Adrenal gland (tissue), 19 donors: ENCODE measurements at places on chromosomes 2 and 18.

- DNase-seq: no peak
These were observed 118.4 kb upstream of the HAAO start for GRCh38 chr2:42910645-42911405.

DNA sequence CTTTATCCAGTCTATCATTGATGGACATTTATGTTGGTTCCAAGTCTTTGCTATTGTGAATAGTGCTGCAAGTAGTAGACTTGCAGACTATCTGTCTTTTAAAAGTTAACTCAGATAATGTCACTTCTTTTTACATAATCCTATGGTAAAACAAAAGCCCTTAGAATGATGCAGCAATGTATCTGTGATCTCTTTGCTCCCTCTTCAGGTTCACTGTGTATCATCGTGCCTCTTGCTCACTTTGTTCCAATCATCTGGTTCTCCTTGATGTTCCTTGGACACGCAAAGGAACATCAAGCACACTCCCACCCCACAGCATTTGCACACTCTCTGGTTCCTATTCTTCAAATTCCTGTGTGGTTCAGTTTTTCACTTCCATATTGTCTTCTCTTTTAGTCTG, 472.5 kb upstream of the ZNF804A start:
- DNase-seq: no peak

- no peak for DNase-seq
These were observed 31.1 kb downstream of the HK2 start for GRCh38 chr2:74864728-74865722.

DNA sequence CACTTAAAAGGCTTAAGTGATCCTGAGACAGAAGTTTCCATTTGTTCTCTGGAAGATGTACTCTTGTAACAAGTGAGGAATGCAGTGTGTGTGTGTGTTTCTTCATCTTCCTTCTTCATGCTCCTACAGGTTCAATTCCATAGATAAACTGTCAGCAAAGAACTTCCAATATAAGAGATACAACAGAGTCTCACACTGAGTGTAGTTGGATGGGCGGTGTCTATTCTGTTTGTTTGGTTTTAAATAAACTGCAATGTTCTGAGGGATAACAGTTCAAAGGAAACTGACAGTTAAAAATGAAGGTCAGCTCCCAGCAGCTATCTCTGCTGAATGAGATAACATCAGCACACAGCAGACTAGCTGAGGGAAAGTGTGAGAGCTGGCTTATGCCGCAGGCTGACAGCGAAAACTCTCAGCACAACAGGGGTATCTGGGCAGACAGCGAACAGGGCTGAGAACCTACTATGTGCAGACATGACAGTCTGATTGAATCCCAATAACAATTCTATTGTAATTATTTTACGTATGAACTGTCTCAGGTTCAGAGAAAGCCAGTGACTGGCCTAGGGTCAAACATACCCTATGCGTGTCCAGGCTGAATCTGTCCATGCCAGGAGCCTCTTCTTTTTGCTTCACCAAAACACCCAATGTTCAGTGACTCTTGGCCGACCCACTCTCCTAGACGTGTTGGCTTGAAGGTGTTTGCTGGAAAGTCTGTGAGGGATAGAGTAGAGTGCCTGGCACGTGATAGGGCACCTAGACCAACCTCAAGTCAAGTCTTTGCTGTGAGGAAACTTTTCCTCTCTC, 201.9 kb upstream of the TRIB2 start:
- peak; percentile 58 for DNase-seq

- DNase-seq: no peak
These were observed 121.1 kb upstream of the FN1 start for GRCh38 chr2:215556979-215557378.

DNA sequence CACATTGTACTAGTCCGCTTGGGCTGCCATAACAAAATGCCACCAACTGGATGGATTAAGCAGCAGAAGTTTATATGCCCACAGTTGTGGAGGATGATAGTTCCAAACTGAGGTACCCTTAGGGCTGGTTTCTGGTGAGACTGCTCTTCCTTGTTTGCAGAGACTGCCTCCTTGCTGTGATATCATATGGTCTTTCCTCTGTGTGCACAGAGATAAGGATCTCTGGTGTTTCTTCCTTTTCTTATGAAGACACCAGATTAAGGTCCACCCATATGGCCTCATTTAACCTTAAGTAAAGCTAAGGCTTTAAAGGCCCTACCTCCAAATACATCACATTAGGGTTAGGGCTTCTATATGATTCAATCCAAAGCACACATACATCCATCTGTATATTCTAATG, 738.2 kb upstream of the GCFC2 start:
- no peak for DNase-seq

DNA sequence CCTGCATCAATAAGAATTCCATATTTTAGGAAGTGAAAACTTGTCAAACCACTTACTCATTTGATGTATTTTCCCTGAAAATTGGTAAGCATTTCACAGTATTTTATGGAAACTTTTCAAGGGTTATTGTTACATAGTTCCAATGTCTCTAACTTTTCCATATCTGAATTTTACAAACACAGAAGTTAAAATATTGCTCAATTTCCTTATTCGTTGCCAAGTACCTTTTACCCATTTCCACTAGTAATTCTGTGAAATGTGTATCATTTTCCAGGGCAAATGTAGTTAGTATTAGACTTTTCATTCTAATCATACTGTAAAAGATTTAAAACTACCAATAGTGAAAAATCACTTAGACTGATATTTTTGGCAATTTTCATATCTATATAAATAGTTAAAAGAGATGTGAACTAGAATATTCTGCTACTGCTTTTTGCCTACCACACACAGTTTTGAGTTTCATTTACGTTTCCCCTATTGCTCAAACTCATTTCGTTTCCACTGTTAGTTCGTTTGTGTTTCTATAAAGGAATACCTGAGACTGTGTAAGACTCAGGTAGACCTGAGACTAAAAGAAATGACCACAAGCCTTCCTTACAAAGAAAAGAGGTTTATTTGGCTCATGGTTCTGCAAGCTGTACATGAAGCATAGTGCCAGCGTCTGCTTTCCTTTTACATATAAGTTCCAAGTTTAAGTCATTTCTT, 86.3 kb downstream of the PMS1 start:
- DNase-seq: no peak

DNA sequence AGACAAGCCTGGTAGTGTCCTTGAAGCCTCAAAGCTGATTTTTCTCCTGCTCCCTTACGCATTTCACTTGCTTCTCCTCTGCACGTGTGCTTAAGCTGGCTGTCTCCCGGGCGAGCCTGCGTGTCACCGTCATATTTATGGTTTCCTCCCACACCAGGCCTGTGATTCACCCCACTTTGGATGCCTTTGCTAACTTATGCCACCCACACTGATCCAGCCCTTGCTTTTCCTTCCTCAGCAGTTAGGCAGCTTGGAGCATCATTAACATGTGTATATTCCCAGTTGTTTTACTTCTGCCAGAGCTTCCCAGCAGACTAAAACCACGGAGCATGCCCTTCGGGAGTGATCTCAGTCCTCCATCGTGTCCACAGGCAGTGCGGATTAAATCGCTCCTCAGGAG, 2.2 kb downstream of the ST3GAL5 start:
- DNase-seq: peak; percentile 87

DNA sequence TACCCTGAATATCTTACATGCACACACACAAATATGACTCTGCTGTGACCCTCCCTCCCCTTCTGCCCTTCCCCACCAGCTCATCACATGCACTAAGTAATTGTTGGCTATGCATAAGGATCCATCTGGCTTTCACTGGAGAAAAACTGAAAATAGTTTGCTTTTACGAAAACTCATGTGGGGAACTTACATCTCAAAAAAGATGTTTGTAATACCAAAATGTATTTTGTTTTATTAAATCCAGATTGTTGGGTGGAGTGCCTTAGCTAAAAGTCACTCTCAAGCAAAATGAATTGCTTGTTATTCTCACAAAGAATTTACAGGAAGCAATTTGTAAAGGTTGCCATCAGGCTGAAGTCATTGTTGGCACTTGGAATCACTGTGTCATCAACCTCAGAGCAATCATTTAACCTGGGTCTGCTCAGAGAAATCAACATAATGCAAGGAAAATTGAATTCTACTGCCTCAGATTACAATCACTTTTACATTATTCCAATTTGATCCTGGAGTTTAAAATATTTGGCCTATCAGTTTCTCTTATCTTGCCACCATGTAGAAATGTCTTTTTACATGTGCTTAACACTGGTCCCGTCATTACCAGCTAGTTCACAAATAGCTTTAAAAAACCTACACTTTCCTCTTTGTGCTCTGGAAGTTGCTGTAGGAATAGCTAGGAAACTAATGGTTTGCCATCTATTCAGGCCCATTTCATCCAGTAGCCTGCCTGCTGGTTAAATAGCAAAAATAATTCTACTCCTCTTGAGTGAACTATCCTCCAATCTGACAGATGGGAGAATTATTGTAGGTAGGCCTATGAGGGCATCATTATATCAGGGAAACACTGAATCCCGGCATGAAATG, 90.3 kb upstream of the TMEM17 start:
- no peak for DNase-seq

DNA sequence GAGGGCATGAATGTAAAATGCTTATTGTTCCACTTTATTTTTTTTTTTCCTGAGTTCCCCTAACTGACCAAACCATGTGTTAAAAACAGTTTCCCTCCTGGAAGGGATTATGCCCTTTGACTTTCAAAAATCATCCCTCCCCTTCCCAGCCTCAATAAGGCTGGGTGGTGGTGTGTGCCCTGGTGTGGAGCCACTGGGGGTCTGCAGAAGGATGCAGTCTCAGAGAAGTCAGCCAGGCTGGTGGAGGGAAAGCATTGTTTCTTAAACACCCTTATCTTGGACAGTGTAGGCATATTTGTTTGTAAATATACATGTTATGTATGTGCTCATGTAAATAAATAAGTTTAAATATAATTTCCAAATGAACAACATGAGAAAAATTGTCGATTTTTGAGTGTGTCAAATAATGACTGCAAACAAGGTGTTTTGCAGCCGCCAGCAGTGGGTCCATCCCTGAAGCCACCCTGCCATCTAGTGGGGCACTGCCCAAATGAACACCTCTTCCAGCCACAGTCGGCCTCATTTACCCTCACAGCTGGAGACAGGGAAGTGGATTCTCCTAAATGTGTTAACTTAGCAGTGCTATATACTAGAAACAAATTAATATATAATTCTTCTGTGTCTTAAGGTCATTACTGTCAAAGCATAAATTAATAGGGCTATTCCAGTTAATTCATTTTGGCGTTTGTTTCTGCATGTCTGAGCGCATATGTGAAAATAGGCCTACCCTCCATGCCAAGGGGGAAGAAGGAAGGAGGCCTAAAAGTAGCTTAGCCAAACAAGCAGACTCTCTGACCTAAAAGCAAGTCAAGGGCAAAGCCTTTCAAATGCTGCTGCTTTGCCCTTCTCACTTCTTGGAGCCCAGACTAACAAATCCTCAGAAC, 209.6 kb upstream of the PIK3C3 start:
- peak; percentile 69 for DNase-seq

- DNase-seq: no peak
These were observed 108.1 kb downstream of the MYT1L start for GRCh38 chr2:2222931-2223330.

- peak; percentile 82 for DNase-seq
These were observed 9.1 kb downstream of the CNNM4 start for GRCh38 chr2:96769814-96770213.
